A673 (cell line): ENCODE measurements at places on chromosomes 1 and 21. TPM values are rescaled to one million over a fixed set of nuclear protein-coding genes. Genes with fewer than 3 reads are reported as not detected.

DNA sequence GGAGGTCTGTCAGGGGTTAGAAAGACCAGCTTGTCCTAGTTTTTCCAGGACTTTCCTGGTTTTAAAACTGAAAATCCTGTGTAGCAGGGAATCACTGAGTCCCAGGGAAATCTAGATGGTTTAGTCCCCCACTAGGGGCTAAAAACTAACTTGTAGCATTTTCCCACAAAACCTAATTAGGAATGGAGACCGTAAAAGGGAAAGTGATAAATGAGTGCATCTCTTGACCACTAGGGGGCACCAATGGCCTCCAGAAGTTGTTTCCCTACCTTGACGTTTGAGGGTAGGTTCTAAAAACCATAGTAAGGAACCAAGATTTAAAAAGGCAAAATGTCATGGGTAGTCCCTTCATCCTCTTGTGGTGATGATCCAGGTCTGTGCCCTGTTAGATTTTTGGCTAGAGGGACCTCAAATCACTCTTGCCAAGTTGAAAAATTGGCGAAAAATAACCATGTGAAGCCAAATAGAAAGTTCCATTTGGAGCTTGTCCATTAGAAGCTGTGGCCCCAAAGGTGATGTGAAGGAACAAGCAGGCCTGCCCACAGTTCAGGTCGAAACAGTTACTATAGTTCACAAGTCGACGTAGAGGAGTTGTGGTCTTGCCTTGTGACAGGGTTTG lies 24.5 kb downstream of the CLIC6 start:
- H3K36me3 ChIP-seq, result no peaks in the 10 kb centered on the region
- H3K4me1 ChIP-seq, result no peaks in the 10 kb centered on the region
- peaks cover 12% of the 10 kb centered on the region for H3K27me3 ChIP-seq
- DNase-seq, result peak; percentile 76

GRCh38 chr1:24926563-24927249 lies 3.4 kb downstream of the RUNX3 start:
- peak overlapping the region; percentile 9 for H3K27ac ChIP-seq
- no peaks in the 10 kb centered on the region for H3K36me3 ChIP-seq
- DNase-seq, result peak; percentile 19
- no peak overlapping the region for H3K4me3 ChIP-seq
- peaks cover 19% of the 10 kb centered on the region for H3K4me1 ChIP-seq
- no peaks in the 10 kb centered on the region for H3K27me3 ChIP-seq

DNA sequence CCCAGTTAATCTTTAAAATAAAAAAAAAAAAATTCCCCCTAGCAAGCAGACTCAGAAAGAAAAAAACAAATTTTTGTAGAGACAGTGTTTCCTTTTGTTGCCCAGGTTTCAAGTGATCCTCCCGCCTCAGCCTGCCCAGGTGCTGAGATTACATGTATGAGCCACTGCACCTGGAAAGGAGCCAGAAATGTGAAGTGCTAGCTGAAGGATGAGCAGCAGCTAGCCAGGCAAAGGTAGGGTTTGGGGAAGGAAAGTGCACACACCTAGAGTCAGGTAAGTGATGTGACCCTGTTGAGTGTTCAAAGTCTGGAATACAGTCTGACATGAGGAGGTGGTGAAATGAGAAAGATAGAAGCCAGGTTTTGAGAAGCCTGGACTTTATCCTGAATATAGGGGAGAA lies 1.7 kb downstream of the AKR1A1 start:
- H3K36me3 ChIP-seq, result peaks cover 26% of the 10 kb centered on the region
- peaks cover 11% of the 10 kb centered on the region for H3K4me1 ChIP-seq
- no peaks in the 10 kb centered on the region for H3K27me3 ChIP-seq
- peak overlapping the region; percentile 69 for H3K4me3 ChIP-seq
- no peak for DNase-seq

Gene IFI44L
- 7.5 and 8.5 TPM in 2 replicates for total RNA-seq

DNA sequence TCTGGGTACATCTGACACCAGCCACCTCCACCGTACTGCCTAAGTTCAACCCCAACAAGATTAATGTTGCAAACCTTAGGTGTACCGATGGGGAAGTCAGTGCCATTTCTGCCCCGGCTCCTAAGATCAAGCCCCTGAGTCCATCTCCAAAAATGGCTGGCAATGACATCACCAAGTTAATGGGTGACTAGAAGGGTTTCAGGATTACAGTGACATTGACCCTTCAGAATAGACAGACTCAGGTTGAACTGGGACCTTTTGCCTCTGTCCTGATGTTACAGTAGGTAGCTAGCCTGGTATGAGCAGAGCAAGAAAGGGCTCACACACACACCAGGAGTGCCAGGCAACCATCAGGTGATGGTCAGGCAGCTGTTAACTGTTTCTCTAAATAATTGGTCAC lies 21.7 kb upstream of the ZMYM6 start:
- DNase-seq, result no peak
- H3K36me3 ChIP-seq, result no peaks in the 10 kb centered on the region
- H3K4me1 ChIP-seq, result no peaks in the 10 kb centered on the region
- H3K27ac ChIP-seq, result no peak overlapping the region

- no peaks in the 10 kb centered on the region for H3K27me3 ChIP-seq
- no peaks in the 10 kb centered on the region for H3K36me3 ChIP-seq
- no peak overlapping the region for H3K4me3 ChIP-seq
- no peak overlapping the region for H3K27ac ChIP-seq
Observed at GRCh38 chr1:63557365-63557987, 34.2 kb downstream of the EFCAB7 start.

Gene GLMN
- 25.6 and 27.3 TPM in 2 replicates for total RNA-seq

Gene NLRP3
- total RNA-seq, result not detected in 2 replicates

Gene KCNE2
- total RNA-seq, result 0.31 and 0.39 TPM in 2 replicates

Gene PDE4B
- total RNA-seq, result 15.5 and 20.0 TPM in 2 replicates

- no peaks in the 10 kb centered on the region for H3K4me1 ChIP-seq
- H3K36me3 ChIP-seq, result no peaks in the 10 kb centered on the region
- H3K27me3 ChIP-seq, result no peaks in the 10 kb centered on the region
Observed at GRCh38 chr1:85894651-85895050, 186.4 kb upstream of the ZNHIT6 start.

Gene PDE9A
- 14.3 and 19.2 TPM in 2 replicates for total RNA-seq

- DNase-seq, result no peak
- H3K27me3 ChIP-seq, result no peaks in the 10 kb centered on the region
- H3K4me3 ChIP-seq, result peak within 1 kb of the TSS; percentile 63
- H3K27ac ChIP-seq, result peak within 1 kb of the TSS; percentile 78
- H3K4me1 ChIP-seq, result peaks cover 4% of the 10 kb centered on the region
Observed at GRCh38 chr1:53946252-53947171, at the start of gene LRRC42. Gene LRRC42 (plus strand): TSS chr1:53946350. CDS start chr1:53952000, 5,650 bp downstream.
